ENCODE measurements at places on chromosomes 13 and 19. TPM values are rescaled to one million over a fixed set of nuclear protein-coding genes. Genes with fewer than 3 reads are reported as not detected.

Gene GPR42
- total RNA-seq, result not detected

Gene FXYD1
- total RNA-seq, result 0.66 TPM

Gene NLRP9
- not detected for total RNA-seq

Gene F10
- 9.0 TPM for total RNA-seq

Gene UBE2L5
- not detected for total RNA-seq

Gene N4BP2L1
- 0.43 TPM for total RNA-seq

Measured in placental pericyte (primary cell).